ENCODE measurements at places on chromosomes 3 and 15.

DNA sequence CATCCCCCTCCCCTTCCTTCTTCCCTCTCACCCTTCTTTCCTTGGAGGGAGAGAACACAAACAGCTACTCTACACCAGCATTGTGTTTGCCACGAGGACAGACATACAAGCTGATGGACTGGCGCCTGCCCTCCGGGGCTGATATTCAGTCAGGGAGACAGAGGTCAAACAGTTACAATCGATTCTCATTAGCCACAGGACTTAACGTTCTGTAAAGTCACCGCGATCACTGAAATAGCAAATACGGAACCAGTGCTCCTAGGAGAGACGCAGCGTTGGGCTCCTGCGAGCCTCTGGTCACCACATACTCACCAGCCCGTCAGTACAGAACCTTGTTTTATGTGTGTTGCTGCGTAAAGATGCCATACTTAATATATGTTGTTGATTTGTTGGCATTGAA lies 108.8 kb downstream of the LRRK1 start:
- no peak for DNase-seq

- no peak for DNase-seq
Observed at GRCh38 chr3:115111632-115112031, 35.5 kb downstream of the ZBTB20 start.

DNA sequence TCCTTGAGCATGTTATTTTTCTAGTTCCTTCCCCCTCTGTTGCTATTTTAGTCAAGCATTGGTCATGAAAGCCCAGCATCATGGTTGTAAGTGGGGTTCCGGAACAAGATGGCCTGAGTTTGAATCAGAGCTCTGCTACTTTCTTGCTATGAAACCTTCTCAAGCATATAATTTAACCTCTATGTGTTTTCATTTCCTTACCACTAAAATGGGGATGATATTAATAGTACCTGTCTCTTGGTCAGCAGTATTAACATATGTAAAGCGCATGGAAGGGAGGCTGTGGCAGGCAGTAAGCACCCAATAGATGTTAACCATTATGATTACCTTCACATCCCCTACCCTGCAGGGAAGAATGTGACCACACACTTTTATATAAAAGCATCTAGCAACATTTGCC lies 14.3 kb upstream of the SPRED1 start:
- DNase-seq = no peak

- no peak for DNase-seq
Observed at GRCh38 chr3:15819576-15819975, 21.8 kb upstream of the ANKRD28 start.

DNA sequence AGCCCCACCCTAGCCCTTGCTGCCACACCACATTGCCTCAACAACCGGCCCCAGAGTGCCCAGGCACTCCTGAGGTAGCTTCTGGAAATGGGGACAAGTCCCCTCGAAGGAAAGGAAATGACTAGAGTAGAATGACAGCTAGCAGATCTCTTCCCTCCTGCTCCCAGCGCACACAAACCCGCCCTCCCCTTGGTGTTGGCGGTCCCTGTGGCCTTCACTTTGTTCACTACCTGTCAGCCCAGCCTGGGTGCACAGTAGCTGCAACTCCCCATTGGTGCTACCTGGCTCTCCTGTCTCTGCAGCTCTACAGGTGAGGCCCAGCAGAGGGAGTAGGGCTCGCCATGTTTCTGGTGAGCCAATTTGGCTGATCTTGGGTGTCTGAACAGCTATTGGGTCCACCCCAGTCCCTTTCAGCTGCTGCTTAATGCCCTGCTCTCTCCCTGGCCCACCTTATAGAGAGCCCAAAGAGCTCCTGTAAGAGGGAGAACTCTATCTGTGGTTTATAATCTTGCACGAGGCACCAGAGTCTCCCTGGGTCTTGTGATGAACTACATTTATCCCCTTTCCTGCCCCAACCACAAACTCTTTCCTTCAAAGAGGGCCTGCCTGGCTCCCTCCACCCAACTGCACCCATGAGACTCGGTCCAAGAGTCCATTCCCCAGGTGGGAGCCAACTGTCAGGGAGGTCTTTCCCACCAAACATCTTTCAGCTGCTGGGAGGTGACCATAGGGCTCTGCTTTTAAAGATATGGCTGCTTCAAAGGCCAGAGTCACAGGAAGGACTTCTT lies 39.1 kb downstream of the MESD start:
- DNase-seq = no peak

DNA sequence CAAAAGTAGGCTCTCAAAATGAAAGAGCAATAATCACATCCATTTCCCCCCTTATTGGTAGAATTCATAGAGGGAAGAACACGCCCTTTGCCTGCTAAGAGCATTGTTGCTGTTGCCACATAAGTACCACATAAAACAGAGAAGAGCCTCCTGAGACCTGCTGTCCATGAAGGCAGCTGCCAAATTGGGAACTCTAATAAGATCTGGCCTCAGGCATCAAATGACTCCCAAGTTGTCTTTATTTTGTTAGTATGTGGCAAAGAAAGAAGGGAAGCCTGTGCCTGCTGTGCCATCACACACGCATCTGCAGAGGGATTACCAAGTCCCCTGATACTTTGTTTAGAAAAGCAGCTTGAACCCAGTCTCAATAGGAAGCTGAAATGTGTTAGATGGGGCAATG lies 23.9 kb downstream of the VGLL3 start:
- DNase-seq = no peak

All from NAMALWA (cell line).